Caco-2 (cell line): ENCODE measurements at places on chromosomes 3 and 15. TPM values are rescaled to one million over a fixed set of nuclear protein-coding genes. Genes with fewer than 3 reads are reported as not detected.

Gene EXD1
- total RNA-seq, result not detected in 2 replicates

Gene ZNF662
- total RNA-seq, result 10.3 and 13.4 TPM in 2 replicates

Gene CHMP2B
- 45.4 and 52.4 TPM in 2 replicates for total RNA-seq

Gene MRPS25
- 53.3 and 55.6 TPM in 2 replicates for total RNA-seq
